Activated CD4-positive, alpha-beta T cell treated with anti-CD3 and anti-CD28 coated beads, Interleukin-2, amount 10 ng/mL, durations not matched to agents 7 days and 5 days (primary cell): ENCODE measurements at places on chromosomes 11 and 22. TPM values are rescaled to one million over a fixed set of nuclear protein-coding genes. Genes with fewer than 3 reads are reported as not detected.

GRCh38 chr11:12291313-12291712 is 86.1 kb upstream of the PARVA start:
- no peak for DNase-seq

TUT1 gene
- total RNA-seq, result 24.1 TPM

SLCO2B1 gene
- not detected for total RNA-seq

- DNase-seq, result no peak
These were observed 32.3 kb upstream of the P2RY2 start for GRCh38 chr11:73185680-73186293.

DNA sequence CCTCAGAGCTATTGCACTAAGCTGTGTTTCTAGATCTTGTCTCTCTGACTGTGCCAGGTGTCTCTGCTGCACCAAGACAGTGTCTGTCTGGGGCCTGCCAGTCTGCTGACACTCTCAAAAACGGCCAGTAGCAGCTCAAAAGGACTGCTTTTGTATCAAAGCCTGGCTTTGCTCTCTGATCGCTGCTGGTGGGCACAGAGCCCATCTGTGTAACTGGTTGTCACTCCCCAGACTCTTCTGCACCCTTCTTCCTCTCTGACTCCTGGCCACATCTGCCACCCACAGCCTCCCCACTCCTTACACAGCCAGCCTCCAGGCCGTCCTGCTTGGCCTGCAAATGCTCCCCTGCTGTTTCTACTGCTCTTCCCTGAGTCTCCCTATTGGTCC is 26.5 kb downstream of the MED15 start:
- no peak for DNase-seq

DNA sequence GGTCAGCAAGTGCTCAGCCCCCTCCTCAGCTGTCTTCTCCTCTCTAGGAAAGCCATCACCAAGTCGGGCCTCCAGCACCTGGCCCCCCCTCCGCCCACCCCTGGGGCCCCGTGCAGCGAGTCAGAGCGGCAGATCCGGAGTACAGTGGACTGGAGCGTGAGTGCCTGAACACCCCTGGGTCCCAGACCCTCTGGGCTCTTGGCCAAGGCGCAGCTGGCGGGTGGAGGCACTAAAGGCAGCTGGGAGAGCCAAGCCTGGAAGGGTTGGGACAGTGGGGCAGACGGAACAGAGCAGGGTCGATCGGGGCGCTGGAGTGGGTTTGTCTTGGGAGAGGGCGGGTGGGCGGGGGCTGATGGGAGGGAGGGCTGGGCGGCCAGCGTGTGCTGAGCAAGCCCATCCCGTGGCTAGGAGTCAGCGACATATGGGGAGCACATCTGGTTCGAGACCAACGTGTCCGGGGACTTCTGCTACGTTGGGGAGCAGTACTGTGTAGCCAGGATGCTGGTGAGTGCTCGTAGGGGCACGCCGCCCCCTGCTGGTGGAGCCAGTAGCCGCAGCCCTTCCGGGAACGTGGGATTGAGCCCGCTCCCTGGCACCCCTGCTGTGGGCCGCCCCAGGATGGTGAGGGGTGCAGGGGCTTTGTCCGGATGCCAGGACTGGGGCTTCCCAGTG is 14.1 kb upstream of the MDK start:
- DNase-seq, result peak; percentile 74

IGF2 gene
- 0.07 TPM for total RNA-seq

DNA sequence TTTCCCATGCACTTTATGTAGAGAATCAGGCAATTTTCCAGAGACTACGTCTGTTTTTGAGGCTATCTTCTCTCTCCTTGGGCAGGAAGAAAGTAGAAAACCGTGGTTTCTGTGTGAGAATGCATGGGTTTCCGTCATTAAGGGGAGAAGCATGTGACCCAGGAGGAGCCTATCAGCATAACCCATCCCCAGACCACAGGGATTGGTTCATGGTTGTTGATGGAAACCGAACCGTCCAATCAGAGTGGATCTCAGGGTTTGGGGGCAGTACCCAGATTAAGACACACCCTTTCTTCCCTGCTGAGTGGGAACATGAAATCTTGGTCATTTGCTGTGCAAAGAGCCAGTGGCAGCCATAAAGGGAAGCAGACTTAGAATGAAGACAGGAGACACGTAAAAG is 517.8 kb downstream of the MN1 start:
- no peak for DNase-seq

DNA sequence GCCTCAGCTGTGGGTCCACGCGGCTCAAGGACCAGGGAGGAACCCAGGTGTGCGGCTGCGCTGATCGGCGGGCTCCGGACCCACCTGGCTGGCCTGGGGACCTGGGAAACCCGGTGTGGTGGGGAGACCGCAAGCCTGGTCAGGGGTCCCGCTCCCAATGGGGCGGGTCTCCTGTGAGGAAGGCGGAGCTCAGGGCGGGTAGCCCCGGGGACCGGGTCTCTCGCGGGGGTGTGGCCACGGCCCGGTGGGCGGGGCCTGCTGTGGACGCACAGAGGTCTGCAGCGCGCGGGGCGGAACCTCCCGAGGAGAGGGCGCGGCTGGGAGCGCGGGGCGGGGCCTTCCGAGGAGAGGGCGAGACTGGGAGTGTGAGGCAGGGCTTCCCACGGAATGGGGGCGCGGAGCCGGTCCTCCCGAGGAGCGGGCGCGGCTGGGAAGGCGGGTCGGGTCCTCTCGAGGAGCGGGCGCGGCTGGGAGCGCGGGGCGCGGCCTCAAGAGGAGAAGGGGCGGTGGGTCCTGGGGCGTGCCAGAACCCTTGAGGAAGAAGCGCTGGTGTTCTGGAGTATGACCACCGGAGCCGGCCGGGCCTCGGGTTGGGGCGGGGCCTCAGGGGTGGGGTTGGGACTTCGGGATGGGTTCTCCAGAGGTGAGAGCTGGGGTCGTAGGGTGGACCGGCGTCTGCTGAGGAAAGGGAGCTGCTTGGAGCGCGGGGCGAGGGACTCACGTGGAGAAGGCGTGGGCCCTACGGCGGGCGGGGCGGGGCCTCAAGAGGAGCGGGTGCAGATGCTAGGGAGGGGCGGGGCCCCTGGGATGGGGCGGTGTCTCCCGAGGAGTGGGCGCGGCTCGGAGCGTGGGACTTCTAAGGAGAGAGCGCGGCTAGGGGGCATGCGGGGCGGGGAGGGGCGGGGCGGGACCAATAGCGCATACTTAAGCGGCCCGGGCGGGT is 20.8 kb downstream of the DGCR6L start:
- DNase-seq, result peak; percentile 92
